ENCODE measurements at places on chromosomes 7 and 10.

DNA sequence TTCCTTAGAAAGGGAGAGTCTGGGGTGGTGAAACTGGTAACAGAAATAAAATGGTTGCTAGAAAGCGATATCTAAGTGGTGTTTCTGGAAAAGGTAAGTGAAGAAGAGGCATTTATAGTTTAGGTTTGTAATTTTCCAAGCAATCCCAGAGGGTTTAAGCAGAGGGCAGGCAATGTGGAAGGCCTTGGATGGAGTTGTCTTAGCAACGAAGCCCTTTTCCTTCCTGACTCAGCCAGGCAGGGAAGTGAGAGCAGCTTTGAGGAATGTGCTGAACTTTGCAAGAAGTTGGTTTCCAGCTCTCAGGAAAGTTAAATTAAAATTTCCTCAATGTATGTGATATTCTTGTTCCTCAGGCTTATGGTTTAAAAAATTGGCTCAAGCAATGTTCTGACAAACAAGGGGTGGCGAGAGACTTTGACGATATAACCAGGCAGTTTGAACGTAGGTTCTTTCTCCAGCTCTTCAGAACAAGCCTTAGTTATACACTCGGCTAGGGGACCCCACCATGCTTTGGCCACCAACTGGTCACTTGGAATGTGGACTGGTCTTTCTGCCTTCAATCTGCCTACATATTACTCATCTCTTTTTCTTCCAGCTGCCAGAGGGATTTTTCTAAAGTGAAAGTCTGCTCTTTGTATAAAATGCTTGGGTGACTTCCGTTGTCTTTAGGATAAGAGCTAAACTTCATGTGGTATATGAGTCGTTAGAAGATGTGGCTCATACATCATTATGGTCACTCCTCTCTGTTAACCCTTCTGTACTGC is 66.9 kb upstream of the SLC25A13 start:
- no peak for DNase-seq

- DNase-seq: no peak
Measured at GRCh38 chr7:55427800-55428199, 62.7 kb downstream of the LANCL2 start.

- no peak for DNase-seq
Measured at GRCh38 chr7:44220358-44221112, 19.8 kb downstream of the YKT6 start.

- no peak for DNase-seq
Measured at GRCh38 chr10:89221919-89222318, 14.8 kb upstream of the CH25H start.

DNA sequence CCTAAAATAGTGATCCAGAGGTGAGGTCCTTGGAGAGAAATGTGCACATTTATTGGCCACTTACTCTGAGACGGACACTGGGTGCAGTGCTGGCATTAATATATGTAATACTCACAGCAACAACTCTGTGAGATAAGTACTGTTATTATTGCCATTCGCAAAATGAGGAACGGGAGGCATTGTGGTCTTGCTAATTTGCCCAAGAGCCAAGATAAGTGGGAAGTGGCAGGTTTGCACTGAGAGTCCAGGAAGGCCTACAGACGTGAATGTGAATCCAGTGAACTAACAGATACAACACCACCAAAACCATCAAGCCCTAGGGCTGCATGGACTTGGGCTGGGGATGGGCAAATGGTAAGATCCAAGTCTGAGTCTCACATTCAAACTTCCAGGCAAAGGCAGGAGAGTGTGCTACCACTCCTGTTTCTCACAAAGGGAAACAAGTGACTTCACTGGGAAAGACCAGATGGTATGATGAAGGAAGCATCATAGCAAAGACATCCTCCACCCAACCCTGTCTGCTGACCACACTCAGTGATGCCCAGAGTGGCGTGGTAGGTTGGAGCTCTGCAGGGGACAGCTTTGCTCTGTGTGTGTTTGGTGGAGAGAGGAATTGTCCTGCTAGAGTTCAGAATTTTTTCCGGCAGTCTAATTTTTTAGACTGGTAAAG is 19.2 kb downstream of the TMEM273 start:
- DNase-seq: no peak

DNA sequence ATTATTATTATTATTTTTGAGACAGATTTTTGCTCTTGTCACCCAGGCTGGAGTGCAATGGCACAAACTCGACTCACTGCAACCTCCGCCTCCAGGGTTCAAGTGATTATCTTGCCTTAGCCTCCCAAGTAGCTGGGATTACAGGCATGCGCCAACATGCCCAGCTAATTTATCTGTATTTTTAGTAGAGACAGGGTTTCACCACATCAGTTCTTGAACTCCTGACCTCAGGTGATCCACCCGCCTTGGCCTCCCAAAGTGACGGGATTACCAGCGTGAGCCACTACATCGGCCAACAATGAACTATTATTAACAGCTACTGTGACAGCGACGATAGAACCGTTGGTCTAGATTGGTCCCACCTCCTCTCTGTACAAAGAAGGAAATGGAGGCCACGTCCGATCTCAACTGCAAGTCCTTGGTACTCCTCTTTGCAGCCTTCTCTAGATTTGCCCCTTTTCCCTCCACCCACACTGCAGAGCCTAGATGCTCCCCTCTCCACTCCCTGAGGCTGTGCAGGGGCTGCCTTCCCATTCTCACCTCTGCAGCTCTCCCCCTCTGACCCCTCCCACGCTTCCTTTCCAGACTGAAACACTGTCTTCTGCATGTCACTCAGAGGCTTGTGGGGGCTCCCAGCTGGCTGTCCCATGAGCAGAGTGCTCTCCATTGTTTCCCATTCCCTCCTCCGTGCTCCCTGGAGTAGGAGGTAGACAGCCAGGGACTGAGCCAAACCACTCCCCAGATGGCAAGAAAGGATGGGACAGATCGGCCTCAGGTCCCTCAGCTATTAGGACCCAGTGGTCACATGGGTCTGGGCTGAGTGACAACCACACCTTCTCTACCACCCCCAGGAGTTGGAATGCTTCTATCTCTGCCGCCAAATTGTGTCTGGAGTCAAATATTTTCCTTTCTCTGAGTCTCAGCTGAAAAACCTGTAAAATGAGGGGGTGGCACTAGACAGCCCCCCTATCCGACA is 2.3 kb downstream of the LOXL4 start:
- no peak for DNase-seq
